Right forelimb (tissue), 1 donor: ENCODE measurements at places on chromosomes 16 and 17.
A peak's percentile ranks its signal among the peaks of the same experiment; 100 is the strongest.

- DNase-seq = no peak
Observed at GRCh38 chr17:65886315-65887245, 305.4 kb downstream of the CEP112 start.

DNA sequence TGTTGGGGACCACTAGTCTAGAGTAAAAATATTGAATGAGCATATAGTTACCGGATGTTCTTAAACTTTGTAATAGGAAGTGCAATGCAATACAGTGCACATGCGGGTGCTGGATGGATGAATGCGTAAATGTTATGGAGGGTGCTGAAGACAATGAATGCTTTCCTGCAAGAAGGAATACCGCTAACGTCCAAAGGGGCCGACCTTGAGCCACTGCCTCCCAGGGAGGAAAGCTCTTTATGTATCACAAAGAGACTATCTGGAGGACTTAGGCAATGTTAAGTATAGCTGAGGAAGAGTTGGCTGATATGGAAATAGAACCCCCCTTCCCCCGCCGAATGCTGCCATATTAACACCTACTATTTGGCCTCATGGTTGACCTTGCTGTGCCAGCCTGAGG, 27.5 kb upstream of the SHCBP1 start:
- DNase-seq = no peak

DNA sequence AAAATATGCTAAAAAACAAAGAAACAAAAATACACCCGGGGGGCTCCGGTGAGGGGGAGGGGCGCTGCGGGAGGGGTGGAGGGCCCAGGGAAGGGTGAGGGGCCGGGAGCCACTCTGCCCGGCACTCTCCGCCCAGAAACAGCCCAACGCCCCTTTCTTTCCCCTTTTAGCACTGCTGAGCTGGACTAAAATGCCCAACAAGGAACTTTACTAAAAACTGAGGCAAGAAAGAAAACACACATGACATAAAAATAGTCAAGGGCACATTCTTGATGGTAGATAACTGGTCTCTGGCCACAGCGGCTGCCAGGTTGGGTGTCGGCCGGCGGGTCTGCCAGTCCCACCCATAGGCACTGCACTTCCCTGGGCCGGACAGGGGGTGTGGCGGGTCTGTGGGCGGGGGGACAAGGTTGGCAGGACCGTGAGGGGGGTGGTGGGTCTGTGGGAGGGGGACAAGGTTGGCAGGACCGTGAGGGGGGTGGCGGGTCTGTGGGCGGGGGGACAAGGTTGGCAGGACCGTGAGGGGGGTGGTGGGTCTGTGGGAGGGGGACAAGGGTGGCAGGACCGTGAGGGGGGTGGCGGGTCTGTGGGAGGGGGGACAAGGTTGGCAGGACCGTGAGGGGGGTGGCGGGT, 20.9 kb downstream of the METRNL start:
- DNase-seq = no peak

GRCh38 chr17:63682981-63683380, 16.9 kb downstream of the LIMD2 start:
- DNase-seq = no peak

DNA sequence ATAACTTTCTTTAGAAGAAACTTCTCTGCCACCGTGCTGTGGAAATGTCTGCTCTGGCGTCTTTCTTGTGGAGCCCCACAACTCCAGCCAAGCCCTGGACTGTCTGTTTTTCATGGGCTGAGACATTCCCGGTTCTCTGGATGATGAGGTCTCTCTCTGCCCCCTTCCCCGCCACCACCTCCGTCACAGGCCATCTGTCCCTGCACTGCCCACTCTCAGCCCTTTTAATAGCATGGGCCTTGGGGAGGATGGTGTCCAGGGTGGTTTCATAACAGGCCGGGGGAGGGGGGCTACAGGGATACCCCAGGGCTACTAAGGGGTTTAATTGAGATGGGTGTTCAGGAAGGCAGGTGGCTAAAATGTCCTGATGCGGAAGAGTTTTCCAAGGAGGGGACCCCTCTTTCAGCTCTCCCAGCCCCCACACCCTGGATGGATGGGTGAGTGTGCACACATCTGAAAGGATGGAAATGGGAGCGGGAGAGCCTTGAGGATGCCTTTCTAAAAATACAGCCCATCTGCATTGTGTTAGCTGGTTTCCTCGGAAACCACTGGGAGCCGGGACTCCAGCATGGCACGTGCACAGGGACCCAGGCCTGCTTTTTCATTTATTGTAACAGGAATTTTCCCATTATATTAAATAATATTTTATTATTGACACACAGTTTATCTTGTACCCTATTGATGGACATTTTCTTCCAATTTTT, 14.6 kb upstream of the NDRG4 start:
- no peak for DNase-seq

GRCh38 chr16:80665356-80665755, 124.6 kb downstream of the DYNLRB2 start:
- DNase-seq = no peak

GRCh38 chr17:46805771-46806170, 12.7 kb downstream of the WNT3 start:
- no peak for DNase-seq

GRCh38 chr16:72191551-72191950, 19.6 kb upstream of the PMFBP1 start:
- no peak for DNase-seq

DNA sequence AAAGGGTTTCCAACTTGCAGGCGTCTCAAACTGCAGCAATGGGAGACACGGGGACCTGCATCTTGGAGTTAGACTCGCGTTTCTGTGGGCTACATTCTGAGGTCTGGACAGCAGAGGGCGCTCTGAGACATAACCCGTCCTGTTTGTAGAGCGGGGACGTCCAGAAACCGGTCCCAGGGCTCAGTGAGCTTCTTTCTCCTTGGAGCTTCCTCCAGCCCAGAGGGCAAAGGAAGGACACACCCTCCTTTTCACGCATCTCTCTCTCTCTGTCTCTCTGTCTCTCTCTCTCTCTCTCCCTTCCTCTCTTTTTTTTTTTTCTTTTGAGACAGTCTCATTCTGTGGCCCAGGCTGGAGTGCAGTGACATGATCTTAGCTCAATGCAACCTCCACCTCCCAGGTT, 19.8 kb downstream of the COX4I1 start:
- peak; percentile 73 for DNase-seq

GRCh38 chr16:83147244-83147643, 520.5 kb downstream of the CDH13 start:
- no peak for DNase-seq

DNA sequence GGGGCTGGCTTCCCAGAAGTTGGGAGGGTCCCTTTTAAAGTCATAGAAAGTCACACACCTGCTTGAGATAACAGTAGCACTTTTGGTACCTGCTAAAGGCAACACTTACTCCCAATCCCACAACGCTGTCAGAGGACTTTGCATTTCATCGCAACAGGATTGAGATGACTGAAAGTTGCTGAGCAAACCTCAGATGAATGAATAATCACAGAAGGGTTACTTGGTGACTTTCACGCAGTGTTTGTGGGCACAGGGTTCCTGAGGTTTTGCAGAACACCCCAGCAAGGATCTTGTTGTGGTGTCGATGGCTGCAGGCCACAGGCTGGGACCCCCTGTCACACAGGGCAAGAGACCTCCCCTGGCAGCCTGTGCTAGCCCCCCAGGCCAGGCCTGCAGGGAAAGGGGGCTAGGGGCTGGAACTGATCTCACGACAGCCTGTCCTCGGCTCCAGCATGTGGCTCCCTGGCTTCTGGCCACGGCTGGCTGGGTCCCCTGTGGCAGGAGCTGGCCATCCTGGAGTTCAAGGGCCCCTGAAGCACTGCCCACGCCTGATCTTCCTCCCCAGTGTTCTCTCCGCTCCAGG, 79.4 kb upstream of the CBX4 start:
- no peak for DNase-seq

- no peak for DNase-seq
Observed at GRCh38 chr17:67441052-67441895, 64.2 kb downstream of the PITPNC1 start.

DNA sequence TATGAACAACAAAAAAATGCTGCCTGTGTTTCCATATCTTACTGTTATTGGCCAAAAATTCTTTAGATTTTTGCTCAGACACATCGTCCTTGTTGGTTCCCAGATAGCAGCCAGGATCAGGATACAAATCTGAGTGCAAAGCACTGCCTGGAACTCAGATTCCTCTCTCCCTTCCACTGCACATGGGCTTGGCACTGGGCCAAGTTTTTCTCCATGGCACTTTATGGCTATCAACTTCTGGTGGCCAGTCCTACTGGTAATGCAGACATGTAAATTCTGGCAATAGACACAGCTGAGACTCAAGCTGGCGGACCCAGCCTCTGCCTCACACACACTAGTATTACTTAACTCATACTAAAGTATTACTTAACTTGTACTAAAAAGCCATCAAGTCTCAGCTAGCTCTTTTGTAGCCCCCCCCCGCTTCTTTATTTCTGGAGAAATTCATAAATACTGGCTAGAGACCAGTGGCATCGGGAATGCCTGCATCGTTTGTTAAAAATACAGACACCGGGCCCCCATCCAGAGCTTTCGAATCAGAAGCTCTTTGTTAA, 181.2 kb upstream of the COX10 start:
- peak; percentile 56 for DNase-seq

DNA sequence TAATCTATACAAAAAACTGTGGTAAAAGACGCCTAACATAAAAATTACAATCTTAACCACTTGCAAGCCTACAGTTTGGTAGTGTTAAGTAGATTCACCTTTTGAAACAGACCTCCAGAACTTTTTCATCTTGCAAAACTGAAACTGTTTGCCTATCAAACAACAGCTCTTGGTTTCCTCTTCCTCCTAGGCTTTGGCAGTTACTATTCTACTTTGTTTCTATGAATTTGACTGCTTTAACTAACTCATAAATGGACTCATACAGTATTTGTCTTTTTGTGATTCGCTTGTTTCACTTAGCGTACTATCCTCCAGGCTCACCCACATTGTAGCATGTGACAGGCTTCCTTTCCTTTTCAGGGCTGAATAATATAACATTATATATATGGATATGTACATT, 97.0 kb downstream of the PRKCA start:
- no peak for DNase-seq

GRCh38 chr17:59357219-59357697, 25.8 kb downstream of the YPEL2 start:
- no peak for DNase-seq

DNA sequence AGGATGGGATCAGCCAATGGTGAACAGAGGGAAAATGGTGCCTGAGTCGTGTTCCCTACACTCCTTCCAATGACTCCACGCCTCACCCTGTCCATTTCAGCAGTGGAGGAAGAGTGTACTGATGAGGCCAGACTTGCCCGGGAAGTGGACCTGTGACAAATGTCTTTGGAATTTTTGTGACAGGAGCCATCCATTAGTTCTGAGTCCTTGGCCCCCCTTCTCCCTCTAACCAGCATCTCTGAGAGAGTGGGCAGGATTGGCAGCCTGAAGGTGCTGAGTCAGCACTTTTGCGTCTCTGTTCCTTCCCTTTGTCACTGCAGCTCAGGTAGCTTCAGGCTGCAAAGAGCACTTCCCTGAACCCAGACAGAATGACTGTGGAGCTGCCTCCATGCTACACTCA, 30.8 kb downstream of the BEAN1 start:
- no peak for DNase-seq

- no peak for DNase-seq
Observed at GRCh38 chr17:35748341-35748841, 4.6 kb downstream of the GAS2L2 start.

DNA sequence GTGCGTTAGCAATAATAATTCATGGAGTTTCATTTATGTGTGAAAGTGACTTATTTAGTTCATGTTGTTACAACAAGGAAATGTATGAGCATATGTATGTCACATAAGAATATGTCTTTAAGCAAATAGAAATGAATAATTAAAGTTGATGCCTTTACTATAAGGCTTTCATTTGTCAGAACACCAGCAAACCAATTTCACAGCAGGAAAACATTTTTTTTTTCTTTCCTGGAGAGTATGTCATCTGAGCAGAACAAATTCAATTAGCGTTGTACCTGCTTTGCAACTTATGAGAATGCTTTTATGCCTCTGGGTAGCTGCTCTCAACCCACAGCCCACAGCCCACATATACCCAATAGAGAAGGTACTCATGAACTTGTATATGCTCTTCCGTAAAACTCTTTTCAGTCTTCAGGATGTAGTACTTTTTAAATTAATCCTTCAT, 26.3 kb upstream of the APOH start:
- DNase-seq = no peak

DNA sequence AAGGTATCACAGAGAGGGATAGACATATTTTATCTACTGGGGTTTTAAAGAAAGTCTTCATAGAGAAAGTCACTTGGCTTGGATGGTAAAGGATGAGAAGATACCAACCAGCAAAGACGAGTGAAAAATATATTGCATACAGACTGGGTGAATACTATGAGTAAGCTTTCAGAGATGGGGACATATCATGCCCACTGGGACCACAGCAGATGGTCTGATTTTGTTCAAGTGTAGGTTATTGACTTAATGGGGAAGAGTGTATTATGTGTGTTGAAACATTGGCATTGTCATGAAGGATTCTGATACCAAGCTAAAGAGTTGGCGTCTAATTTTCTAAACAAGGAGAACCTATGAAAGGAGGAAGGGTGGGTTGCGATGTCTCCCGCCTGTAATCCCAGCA, 13.8 kb upstream of the MMD start:
- DNase-seq = no peak

DNA sequence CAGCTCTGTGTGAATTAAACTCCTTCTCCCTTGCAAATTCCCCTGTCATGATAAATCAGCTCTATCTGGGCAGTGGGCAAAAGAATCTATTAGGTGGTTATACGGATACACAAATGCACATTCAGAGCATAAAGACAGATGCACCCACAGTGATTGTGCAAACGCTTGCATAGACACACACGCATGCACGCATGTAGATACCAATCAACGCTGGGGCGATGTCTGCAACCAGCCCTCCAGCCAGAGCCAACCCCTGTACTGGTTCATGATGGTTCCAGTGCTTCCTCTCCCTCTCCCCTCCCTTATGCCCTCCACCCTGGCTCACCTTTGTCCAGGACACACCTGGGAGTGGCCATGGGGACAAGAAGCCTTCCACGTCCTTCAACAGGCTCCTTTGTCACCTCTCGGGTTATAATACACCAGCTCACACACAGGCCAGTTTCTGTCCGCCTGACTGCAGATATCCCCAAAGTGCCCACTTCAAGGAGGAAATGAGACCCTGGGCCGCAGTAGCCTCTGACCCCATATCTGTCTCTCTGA, 33.1 kb upstream of the SNN start:
- DNase-seq = no peak

DNA sequence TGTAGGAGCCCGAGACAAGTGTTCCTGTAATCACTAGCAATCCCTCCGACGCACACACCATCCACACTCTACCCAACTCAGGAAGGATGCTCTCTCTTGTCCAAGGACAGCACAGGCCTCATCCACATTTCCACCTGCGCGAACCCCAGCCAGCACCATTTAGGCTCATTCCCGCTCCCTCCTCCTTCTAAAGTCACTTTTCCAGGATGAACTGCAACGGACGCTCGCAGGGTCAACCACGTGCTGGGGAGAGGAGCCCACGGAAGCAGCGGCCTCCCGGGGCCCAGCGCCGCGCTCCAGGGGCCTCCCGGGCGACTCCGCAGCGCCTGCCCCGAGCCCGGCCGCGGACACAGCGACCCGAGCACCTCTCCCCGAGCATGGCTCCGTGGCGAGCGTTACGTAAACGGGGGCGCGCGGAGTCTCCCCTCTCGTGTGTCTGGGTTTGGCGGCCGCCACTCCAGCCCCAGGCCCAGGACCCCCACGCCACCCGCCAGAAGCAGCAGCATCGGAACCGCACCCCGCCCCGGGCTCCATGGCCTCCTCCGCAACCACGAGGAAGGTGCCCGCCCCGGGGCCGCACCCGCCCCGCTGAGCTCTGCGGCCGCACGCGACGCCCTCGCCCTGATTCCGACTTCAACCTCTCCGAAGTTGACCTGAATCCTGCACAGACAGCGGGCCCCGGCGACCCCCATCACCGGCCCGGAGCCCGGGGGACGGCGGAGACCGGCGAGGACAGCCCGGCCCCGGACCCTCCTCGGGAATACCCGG, 668 bp downstream of the USP36 start:
- DNase-seq = no peak
